Kidney tubule cell (primary cell): ENCODE measurements at places on chromosomes 2 and 18.

- DNase-seq, result no peak
These were observed 313.0 kb downstream of the CDH2 start for GRCh38 chr18:27863780-27864430.

DNA sequence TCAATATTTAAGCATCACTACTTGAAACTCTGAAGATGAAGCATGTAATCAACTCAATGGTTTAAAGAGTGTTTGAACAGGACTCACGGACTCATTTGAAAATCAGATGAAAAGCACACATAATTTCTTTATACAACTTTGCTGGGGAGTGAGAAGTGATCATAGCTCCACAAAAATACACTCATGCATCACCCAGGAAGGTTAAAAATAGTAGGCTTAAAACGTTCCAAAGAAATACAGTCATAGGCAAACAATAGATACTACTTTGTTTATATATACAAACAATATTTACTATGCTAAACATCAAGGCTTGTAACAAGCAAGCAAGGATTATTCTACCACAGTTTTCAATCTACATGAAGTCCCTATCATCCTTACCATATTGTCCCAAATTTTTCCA lies 11.6 kb downstream of the HNRNPLL start:
- no peak for DNase-seq

GRCh38 chr18:55300421-55300935 lies 287.5 kb downstream of the TCF4 start:
- no peak for DNase-seq

DNA sequence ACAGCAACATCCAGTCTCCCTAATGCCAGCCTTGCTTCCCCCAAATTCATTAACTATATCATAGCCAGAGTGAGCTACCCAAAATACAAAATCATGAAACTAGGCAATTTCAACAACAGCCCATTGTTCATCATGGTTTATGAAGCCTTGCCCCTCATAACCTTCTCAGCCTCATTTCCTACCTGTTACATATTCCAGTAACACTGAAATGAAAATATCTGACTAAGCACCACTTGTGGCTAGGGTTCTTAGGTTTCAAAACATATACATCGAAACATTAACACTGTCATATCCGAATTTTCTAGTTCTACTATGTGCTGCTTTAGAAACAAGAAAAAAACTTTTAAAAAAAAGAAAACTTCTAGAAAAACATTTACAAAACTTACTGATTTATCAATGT lies 59.5 kb downstream of the ATAD2B start:
- no peak for DNase-seq

DNA sequence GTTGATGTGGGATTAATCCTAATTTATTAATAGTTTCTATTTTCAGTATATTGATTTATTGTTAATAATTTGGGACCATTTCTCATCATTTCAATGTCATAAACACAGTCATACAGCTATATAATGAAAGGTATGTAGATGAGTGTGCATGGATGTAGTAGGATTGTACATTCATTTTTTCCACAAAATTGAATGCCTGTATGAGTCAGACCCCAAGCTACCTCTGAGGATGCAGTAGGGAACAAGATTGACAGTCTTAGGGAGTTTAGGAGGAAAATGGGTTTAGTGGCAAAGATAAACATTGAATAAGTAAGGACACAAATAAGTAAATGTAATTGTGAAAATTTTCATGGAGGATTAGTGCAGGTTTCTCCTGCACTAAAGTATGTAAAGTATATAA lies 14.1 kb upstream of the TMEFF2 start:
- no peak for DNase-seq

- peak; percentile 58 for DNase-seq
These were observed 9.6 kb downstream of the ANTXR1 start for GRCh38 chr2:69022548-69022947.

DNA sequence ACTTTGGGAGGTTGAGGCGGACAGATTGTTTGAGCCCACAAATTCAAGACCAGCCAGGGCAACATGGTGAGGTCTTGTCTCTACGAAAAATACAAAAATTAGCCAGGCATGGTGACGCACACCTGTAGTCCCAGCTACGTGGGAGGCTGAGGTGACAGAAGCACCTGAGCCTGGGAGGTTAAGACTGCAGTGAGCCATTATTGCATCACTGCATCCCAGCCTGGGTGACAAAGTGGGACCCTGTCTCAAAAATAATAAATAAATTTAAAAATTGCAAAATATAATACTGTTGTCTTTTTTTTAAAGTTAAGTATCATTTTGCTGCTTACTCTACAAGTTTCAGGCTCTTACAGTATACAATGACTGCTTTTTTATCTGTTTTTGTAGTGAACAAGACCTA lies 4.0 kb upstream of the ANKRD12 start:
- DNase-seq, result no peak

- no peak for DNase-seq
These were observed 673 bp upstream of the HNMT start for GRCh38 chr2:137963535-137964065.

GRCh38 chr18:34942975-34943374 lies 98.2 kb upstream of the MAPRE2 start:
- DNase-seq, result peak; percentile 28

GRCh38 chr2:219174801-219175200 lies 1.9 kb downstream of the CNPPD1 start:
- peak; percentile 90 for DNase-seq

DNA sequence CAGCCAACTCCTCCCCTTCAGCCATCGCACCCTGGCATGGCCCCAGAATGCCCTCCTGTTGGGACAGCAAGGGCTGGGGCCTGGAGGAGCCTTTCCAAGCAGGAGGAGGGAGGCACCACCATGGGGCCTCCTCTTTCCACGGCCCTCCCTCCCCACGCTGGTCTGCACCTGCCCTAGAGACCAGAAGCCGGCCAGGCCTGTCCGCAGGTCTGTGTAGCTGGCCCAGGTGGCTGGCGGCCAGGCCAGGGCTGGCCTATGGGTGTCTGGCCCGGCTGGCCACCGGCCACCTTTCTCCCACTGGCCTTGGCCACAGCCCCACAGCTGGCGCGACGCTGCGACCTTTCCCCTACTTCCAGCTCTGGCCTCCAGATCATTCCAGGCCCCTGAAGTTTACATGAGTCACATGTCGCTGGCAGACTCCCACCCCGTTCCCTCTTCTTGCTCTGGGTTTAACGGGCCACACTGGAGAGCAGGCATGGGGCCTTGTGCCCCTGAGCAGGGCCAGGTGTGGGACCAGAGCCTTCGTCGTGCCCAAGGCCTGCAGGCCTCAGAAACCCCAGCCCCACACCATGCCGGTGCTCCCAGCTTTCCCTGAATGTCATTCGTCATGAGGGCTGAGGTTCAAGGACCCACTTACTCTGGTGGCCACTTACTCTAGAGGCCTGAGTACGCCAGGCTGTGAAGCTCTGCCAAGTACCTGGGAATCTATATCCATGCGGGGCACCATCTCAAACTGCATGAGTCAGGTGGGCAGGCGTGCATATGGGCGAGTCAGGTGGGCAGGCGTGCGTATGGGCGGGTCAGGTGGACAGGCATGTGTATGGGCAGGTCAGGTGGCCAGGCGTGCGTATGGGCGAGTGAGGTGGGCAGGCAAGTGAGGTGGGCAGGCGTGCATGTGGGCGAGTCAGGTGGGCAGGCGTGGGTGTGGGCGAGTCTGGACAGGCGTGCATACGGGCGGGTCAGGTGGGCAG lies 33.3 kb upstream of the KLF11 start:
- DNase-seq, result peak; percentile 69

DNA sequence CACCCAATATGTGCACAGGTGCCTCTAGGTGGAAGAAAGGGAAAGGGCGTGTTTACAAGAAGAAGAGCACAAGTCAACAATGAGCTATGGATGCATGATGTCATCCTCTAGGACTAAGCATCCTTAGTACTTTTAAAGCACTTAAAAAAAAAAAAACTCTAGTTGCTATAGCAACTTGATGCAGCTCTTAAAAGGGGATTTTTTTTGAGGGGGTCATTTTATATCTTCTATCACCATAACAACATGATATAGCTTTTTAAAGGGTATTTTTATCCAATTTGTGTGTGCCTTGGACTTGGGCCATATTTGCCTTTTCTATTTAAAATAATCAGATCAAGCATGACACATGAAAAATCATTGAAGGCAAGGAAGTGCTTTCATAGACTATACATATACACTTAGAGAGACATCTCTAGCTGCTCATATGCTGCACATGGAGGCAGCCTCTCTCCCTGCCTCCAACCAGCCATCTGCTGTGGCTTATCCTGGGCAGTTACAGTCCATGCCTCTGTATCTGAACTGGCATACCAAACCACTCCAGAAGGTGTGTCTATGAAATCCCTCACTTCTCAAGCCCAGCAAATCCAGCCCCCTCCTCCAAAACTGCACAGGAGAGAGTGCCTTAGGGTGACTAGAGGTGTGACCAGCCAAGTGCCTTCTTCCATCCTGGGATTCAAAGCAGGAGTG lies 165.4 kb downstream of the MSH2 start:
- DNase-seq, result no peak

DNA sequence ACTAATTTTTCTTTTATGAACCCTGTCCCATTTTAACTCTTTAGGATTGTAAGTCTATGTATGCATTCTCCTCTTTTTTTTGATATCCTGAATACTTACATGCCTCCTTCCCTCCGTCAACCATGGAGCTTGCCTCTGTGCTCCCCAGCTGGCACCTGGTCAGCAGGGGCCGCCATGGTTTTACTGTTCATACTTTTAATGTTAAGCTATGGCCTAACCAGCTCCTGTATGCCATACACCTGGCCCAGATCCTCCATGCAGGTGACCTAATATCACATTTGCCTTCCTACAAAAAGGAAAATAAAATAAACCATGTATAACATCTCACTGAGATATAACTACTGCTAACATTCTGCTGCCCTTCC lies 283.1 kb upstream of the TRIB2 start:
- DNase-seq, result no peak

DNA sequence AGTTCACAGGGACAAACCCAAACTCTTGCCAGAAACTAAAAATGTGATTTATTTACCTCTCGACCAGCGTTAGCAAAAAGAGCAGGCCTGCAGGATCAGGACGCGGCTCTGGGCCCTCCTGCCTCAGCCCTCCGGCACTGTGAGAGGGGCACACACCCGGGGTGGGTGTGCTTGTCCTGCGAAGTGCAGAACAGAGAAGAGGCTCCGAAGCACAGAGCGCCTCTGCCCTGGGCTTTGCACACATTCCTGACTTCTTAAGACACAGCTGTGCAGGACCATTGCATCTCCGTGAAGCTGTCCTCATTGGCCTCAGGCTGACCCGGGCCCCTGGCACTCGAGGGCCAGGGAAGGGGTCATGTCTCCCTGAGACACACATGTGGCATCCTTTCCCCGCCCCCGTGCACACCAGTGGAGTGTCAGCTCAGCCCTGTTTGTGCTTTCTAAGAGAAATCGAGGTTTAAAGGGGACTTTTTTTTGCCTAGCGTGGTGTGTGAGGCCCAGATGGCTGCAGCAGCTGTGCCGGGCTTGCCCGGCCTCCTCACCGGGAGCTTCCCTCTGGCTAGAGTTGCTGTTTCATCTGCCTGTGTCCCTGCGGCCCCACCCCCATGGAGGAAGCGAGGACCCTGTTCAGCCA lies 9.9 kb upstream of the NFATC1 start:
- DNase-seq, result no peak

DNA sequence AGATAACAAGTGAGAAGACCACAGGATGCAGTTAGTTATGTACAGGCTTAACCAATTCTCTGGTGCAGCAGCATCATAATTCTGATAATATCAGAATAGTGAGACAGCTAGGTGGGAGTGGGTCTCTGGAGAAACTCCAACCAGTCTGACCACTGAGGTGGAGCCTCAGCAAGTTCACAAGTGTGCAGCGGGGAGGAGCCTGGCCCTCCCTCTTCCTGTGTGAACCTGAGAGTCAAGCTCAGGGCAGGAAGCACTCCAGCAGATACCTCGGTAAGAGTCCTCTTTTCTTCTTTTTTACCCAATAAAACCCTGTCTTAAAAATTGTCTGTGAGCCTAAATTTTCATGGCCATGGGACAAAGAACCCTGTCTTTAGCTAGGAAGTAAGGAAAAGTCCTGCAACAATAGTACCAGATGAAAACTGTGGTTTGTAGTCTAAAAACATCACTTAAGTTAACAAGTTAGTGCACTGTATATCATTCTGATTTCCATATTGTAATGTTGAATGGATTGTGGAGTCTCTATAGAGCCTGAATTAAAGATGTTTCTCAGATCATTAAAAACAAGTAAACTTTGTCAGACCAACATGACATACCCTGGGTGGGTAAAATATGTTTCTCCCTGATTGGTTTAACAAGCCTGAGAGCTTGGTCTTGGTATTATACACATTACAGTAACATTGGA lies 370.8 kb downstream of the TMEM182 start:
- DNase-seq, result no peak
